ENCODE measurements at places on chromosomes 7 and 10. TPM values are rescaled to one million over a fixed set of nuclear protein-coding genes. Genes with fewer than 3 reads are reported as not detected.

The TMEM139 gene
- total RNA-seq = 1.9 TPM

The PRSS58 gene
- not detected for total RNA-seq

The DCLRE1A gene
- total RNA-seq = 8.7 TPM

The ELMO1 gene
- 2.1 TPM for total RNA-seq

The KLF14 gene
- total RNA-seq = not detected

The CUX1 gene
- total RNA-seq = 47.3 TPM

The PTN gene
- total RNA-seq = not detected

The GSDME gene
- 41.6 TPM for total RNA-seq

The PLCE1 gene
- total RNA-seq = 6.6 TPM

The CLRN3 gene
- total RNA-seq = not detected

Data from A549 treated with GW870086 at 1 μM for 4 hours (cell line).